ENCODE measurements at places on chromosomes 7 and 10.

DNA sequence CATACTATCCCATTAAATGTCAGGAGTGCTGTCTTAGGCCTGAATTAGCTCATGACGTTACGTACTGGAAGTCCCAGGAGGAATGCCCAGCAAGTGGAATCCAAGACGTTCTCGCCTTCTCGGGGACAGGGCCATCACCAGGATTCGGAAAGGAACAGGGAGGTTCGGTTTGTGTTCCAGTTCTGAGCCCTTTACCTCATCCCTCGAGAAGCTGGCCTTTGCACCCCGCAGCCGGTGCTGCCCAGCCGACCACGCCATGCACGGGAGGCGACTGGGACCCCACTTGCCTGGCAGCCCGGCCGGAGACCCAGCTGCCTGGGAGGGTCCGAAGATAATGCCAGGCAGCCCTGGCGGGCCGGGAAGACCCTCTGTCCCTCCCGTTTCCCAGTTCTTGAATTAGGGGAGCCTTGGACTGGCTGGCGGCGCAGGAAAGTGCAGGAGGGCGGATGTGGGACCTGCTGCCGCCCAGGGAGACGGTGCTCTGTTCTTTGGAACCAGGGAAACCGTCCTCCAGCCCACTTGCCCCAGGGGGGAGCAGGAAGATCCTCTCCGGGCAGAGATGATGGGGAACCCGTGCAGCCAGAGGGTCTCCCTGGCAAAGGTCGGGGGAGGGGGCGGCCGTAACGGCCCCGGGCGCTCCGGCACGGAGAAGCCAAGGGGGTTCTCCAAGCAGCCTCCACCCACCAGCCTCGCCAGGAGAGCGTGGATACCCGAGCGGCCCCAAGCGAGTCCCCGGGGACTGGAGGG lies 671 bp upstream of the CHST3 start:
- DNase-seq, result no peak

- peak; percentile 61 for DNase-seq
Observed at GRCh38 chr10:68406111-68406814, 814 bp downstream of the RUFY2 start.

DNA sequence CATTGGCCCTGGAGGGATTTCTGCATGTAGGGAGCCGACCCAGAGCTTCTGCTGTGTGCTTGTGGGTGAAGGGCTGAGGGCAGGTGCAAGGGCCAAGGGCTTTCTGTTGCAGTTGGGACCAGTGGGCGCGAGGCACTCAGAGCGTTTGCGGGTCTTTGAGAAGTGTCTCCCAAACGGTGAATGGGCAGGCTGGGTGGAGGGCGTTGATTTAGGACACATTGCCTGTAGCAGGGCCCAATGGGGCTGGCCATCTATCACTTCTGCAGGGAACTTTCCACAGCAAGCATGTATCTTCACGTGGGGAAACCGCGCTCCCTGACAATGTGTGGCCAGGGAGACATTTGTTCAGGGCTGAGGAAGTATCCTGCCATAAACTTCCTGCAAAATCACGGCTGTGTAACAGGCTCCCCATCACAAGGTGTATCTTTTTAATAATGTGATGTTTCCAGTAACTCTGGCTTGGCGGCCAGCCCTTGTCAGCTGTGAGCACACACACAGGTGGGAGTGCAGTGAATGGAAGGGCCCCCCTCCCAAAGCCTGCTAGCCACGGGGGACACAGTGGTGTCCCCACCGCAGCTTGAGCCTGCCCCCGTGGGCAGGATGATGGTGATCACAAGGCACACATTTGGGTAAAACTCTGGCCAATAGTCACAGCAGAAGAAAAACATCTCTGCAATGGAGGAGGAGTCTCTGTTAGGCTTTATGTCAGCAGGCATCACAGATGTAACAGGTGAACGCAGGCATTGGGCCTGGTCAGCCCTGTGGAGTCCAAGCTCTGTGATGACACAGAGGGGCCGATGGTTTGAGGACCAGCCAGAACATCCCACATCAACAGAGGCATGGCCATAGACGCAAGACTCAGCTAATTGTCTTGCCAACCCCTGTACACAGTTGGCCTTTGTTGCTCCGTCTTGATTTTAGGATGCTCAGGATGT lies 84.3 kb downstream of the GLRX3 start:
- DNase-seq, result no peak

DNA sequence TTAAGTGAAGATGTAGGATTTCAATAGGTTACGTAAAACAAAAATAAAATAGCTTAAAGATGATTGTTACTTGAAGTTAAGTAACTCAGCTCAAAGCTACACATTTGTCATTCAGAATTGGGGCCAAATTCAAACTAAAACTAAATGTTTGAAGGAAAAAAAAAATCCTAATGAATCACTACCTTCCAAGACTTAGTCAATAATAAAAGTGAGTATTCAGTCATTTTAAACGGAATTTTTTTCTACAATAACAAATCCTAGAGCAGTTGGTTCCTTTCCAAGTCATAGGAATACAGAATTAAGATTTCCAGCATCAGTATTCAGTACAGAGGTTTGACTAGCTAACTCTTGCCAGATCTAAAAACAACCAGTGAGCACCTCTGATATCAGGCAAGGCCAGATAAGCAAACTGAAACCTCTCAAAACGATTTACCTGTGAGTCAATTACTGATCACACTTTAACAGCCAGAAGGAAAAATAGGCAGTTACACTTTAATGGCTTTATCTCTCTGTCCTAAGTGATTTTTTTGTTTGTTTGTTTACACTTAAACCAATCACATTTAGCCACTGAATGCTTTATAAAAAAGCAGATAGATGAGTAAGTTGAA lies 669.8 kb upstream of the ANKRD30A start:
- DNase-seq, result no peak

DNA sequence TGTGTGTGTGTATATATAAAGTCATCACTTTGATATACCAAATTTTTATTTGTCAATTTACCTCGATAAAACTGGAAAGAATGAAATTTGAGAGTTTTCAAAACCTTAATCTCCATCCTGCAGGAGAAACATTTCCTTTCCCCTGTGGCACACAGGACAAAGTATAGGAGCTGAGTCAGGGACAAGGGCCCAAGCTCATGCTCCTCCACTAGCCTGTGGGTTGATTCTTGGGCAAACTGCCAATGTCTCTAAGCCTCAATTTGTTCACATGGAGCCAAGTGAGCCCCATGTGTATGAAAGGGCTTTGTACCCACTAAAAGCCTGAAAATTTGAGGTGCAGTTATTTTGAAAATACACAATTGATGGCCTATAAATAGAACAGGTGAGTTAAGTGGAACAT lies 60.3 kb upstream of the IL6 start:
- no peak for DNase-seq
